ENCODE measurements at places on chromosomes 4 and X.

GRCh38 chr4:121698236-121698671, 1.5 kb upstream of the ANXA5 start:
- no peak for DNase-seq

DNA sequence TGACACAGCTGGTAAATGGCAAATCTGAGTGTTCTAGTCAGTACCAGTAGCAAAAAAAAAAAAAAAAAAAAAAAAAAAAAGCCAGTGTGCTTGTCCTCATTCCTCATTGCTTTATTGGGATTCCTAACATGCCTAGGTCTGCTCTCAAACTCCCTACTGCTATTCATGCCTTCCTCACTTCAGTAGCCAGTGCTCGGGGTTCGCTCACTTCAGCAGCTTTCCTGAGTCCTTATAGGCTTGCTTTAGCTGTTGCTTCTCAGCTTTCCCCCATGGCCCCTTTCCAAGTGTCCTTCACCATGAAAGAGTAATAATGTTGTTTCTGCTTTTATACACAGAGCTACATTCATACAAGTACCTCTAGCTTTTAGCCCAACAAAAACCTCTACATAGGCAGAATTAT, 30.8 kb downstream of the SLITRK2 start:
- DNase-seq, result no peak

DNA sequence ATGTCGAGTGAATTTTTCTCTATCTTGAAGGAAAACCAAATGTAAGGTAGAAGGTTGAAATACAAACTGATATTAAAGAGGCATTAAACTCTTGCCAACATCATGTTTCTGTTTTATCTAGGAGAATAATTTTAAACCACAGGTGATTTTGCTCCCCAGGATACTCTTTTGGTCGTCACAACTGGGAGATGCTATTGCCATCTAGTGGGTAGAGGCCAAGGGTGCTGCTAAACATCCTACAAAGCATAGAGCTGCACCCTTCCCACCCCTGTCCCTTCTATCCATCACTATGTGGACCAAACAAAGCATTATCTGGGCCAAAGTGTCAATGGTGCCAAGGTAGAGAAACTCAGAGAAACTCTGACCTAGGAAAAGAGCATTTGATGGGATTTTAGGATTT, 154.6 kb upstream of the MAGEB2 start:
- DNase-seq, result no peak

DNA sequence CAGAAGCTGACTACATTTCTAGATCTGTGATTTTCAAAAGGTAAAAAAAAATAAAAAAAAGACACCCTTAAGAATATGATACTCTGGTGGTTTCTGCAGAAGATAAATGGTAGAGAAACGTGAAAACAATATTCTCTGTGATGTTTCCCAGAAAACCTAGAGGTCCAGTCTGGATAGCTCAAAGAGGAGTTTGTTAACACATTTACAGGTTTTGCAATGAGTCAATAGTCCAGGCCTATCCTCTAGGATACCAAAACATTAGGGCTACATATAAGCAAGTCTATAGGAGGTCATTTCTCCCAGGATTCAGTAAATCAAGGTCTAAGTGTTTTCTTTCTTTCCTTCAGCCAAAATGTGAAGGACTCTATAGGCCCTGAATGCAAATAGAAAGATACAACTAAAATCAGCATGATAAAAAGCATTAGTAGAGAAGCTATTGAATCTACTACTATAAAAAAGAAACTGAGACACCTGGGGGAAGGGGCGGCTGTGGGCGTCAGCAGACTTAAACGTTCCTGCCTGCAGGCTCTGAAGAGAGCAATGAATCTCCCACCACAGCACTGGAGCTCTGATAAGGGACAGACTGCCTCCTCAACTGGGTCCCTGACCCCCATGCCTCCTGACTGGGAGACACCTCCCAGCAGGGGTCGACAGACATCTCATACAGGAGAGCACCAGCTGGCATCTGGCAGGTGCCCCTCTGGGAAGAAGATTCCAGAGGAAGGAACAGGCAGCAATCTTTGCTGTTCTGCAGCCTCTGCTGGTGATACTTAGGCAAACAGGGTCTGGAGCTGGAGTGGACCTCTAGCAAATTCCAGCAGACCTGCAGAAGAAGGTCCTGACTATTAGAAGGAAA, 33.7 kb upstream of the SPP1 start:
- DNase-seq, result no peak

DNA sequence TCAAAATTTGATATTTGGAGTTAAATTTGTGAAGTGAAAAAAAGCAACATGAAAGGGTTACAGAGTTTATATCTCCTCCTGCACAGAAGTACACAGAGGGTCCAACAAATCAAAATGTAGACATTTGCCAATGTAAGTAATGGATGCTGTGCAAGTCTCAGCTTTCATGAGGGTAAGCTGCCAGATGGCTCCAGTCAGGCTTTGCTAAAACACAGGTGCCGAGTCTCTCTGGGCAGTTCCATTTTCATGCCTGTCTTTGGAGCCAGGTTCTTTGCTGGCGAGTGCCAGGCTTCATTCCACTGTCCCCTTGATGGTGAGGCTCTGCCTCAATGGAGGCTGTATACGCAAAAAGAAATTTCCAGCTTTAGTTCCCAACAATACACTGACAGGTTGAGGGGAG, 27.9 kb downstream of the SLC4A4 start:
- DNase-seq, result no peak

- DNase-seq, result no peak
Observed at GRCh38 chr4:141275834-141276233, 55.1 kb downstream of the ZNF330 start.

DNA sequence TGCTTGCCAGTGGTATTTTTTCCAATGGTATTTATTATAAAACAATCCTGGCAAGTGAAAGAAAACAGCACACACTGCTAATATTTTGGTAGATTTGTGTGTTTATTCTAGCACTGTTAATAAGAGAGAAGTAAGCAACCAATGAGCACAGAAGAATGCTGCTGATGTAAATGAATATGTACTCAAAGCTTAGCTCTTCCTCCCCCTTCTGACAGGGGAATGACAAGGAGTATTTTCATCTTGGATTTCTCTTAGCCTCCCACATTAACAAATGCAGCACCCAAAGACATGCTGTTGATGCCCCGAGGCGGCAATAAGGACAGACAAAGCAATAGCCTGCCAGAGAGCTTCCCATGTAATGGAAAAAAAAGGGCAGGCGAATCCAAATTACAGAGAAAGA, 18.6 kb downstream of the ARHGAP6 start:
- DNase-seq, result no peak

DNA sequence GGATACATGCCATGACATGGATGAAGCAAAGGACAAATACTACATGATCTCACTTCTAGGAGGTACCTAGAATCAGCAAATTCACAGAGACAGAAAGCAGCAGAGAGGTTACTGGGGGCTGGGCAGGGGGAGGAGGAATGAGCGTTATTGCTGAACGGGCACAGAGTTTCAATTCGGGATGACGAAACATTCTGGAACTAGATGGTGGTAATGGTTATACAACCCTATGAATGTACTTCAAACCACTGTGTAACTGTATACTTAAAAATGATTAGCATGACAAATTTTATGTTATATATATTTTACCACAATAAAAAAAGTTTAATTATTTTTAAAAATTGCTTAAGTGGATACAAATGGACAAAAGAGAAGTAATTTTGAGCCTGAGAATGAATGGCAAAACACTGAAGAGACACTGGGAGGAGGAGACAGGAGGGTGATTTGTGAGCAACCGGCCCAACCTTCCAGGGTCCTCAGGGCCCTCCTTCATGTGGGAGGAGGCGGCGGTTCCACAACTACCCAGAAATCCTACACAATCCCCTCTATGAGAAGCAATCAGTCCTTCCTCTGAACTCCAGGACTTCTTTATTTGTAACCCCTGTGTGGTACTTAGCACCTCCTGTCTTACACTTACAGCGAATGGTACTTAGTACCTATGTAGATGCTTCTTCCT, 14.1 kb downstream of the ACSL1 start:
- no peak for DNase-seq

- no peak for DNase-seq
Observed at GRCh38 chr4:161850631-161851030, 313.2 kb downstream of the FSTL5 start.

GRCh38 chr4:184804621-184805020, 21.1 kb downstream of the ACSL1 start:
- DNase-seq, result no peak

GRCh38 chr4:183411291-183411861, 33.1 kb upstream of the CDKN2AIP start:
- DNase-seq, result no peak

- DNase-seq, result no peak
Observed at GRCh38 chrX:151801980-151802379, 67.4 kb downstream of the CNGA2 start.

- DNase-seq, result no peak
Observed at GRCh38 chr4:1565598-1566295, 118.4 kb downstream of the FAM53A start.

- no peak for DNase-seq
Observed at GRCh38 chrX:31858915-31859314, 787.1 kb upstream of the FTHL17 start.

DNA sequence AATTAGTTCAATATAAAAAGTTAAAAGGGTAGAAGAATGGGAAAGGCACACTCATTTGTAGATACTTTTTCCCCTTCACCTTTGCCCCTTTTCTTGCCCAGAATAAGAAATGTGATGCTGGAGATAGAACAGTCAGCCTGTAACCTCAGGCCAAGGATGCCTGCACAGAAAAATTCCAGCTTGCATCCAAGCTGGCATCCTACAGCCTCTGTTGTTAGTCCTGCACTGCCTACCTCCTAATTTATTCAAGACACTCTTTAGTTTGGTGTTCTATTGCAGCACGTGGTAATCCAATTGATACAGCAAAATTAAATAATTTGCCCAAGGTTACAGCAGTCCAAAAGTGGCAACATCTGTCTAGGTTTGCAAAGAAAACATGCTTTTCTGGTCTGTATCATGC, 9.7 kb upstream of the USO1 start:
- no peak for DNase-seq

- no peak for DNase-seq
Observed at GRCh38 chrX:55488006-55488592, 1.5 kb downstream of the USP51 start.

GRCh38 chr4:78520808-78521226, 30.8 kb upstream of the ANXA3 start:
- no peak for DNase-seq

- no peak for DNase-seq
Observed at GRCh38 chr4:86557526-86557925, 36.6 kb upstream of the PTPN13 start.

DNA sequence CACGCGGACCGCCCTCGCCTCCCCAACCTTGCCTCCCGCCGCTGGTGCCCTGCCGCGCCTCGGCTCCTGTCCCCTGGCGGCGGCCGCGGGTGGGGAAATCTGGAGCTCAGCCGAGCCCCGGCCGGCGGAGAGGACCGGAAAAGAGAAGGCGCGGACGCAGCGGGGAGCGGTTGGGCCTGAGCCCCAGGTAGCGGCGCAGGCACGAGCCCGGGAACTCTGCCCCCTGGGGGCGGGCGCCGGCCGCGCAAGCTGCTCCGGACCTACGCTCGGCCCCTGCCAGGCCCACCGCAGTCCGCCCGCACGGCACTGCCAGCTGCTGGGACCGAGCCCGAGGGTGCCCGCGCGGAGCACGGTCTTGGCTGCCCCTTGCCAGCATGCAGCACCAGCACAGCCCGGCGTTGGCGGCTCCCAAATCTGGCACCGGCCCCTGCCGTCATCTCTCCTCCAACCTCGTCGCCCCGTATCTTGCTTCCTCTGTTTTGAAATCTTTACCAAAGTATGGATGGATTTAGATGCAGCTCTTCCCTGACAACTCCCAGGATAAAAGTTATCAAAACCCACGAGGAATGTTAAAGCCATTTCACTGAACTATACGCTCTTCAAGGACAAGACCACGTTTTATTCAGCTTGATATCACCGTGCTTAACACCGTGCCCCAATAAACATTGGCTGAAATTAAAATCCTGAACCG, at the start of gene PRSS12:
TSS of gene PRSS12 (minus strand) at position 161 of the 691 bp plus-strand sequence. CDS start 283 bp downstream, outside the sequence.
- DNase-seq, result peak; percentile 45

GRCh38 chr4:26104056-26104685, 190.2 kb downstream of the SMIM20 start:
- DNase-seq, result no peak

GRCh38 chrX:119467842-119468550, at the start of gene SLC25A5:
TSS of gene SLC25A5 (plus strand) at chrX:119468444. CDS start at chrX:119468516, 72 bp downstream.
- DNase-seq, result peak; percentile 81

DNA sequence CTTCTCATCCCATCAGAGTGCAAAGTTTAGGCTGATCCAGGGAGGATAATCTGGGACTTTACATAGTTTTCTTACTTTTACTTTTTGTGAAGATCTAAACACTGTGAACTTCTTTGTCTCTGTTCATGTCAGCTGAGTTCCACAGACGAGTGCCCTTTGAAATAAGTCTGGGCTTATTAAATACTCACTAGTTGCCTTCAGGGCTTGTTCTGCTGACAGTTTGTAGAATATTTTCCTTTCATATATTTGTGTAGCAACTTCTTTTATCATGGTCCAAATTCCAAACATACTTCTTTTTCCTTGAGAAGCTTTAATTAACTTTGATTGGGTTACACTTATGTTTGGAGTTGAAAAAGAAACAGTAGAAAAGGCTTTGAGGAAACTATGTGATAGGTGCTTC, 109.6 kb downstream of the SH2D1A start:
- no peak for DNase-seq

- no peak for DNase-seq
Observed at GRCh38 chrX:12471061-12471460, 320.2 kb upstream of the PRPS2 start.

GRCh38 chr4:57740625-57741190, 630.5 kb upstream of the IGFBP7 start:
- no peak for DNase-seq

- no peak for DNase-seq
Observed at GRCh38 chrX:150348365-150348764, 14.8 kb upstream of the MAMLD1 start.

GRCh38 chr4:32094987-32095386, 1374.8 kb downstream of the PCDH7 start:
- no peak for DNase-seq

- DNase-seq, result no peak
Observed at GRCh38 chr4:69753686-69754085, 6.7 kb downstream of the SULT1B1 start.

DNA sequence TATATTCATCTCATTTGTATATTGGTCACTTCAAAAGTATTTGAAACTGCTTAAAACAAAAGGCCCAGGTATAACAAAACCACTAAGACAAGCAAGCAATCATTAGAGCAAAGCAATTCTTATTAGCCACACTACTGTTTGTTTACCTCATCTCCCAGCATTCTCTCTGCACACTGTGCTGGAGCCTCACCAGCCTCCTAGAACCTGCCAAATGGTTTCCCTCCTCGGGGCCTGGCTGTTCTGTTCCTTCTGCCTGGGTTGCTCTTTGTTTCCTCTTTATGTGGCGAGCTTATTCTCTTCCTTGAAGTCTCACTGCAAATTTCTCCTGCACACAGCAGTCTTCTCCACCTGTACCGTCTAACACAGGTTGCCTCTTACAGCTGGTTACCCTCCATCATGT, 67.5 kb upstream of the MND1 start:
- no peak for DNase-seq

DNA sequence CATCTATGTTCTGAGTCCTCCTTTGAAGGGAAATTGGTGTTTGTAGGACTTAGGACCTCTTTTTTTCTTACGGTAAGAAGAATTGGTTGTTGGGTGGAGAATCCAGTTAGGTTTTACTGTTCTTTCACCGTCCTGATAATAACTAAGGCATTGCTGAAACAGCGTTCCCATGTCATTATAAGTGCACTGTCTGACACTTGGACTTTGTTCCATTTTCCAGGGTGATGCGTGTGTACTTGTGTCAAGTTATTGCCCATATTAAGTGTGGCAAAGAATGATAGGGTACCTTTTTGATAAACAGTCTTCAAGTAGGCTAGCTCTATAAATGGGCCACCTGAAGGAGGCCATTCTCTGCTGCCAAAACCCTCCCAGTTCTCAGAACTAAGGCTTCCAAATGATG, 119.7 kb downstream of the AASDH start:
- no peak for DNase-seq

- DNase-seq, result no peak
Observed at GRCh38 chr4:171650543-171650942, 162.7 kb upstream of the GALNTL6 start.
